NCI-H510A (cell line): ENCODE measurements at places on chromosomes 3 and 15.
A peak's percentile ranks its signal among the peaks of the same experiment; 100 is the strongest.

GRCh38 chr3:188915127-188915526 is 256.6 kb upstream of the TPRG1 start:
- no peak for DNase-seq

- no peak for DNase-seq
These were observed 277.5 kb upstream of the P2RY1 start for GRCh38 chr3:152557302-152557999.

DNA sequence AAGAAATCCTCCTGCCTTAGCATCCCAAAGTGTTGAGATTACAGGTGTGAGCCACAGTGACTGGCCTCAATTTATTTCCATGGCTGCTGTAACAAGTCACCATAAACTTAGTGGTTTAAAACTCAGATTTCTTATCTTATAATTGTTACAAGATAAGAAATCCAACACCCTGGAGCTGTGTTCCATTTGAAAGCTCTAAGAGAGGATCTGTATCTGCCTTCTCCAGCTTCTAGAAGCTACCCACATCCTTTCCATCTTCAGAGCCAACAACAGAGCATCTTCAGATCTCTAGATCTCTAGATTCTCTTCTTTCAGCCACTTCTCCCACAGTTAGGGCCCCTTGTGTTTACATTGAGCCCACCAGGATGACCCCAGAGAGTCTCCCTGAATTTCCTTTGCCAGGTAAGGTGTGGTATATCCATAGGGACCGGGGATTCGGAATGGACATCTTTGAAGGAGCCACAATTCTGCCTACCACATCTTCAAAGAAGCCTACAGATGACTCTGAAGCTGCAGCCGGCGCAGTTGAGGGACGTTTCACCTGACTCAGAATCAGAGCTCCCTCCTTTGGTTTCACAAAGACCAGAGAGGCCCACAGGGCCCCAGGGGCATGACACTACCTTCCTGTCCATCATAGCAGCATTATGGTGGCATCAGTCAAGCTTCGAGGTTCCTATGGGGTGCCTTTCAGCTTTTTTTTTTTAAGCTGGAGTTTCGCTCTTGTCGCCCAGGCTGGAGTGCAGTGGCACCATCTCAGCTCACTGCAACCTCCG is 87.0 kb upstream of the IGF1R start:
- no peak for DNase-seq

- DNase-seq: no peak
These were observed 63.0 kb downstream of the CHSY1 start for GRCh38 chr15:101188637-101189408.

- no peak for DNase-seq
These were observed 14.7 kb upstream of the HHATL start for GRCh38 chr3:42717306-42717705.

- no peak for DNase-seq
These were observed 27.8 kb downstream of the DRD3 start for GRCh38 chr3:114151091-114151490.

DNA sequence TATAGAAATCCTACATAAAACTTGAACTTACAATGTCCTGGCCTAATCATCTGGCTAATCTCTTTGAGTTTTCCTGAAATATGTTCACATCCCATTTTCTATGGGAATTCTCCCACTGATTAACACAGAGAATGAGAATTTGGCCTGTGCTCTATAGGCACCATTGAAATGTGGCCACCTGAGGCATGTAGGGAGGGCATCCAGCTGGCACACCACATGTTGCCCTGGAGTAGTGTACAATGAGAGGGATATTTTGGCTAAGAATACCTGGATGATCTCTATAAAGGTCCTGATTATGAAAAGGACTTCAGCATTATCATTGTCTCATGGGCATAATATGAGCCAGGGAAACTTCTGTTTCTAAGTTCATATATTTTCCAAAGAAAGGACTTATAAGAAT is 324.0 kb downstream of the ZBTB20 start:
- no peak for DNase-seq

DNA sequence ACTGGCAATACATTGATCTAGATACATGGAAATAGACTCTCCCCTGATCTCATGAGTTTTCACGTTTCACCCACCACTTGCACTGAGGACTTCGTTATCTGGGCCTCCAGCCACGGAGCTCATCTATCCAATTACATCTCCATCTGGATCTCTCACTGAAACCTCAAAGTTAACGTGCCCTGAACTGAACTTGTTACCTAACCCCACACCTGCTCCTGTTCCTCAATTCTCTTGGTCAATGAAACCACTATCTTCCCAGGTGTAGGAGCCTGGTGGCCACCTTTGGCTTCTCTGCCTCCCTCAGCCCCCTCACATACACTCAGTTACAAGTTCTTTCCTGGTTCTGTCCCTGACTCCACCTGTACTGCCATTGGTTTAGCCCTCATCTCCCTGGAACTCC is 9.7 kb downstream of the DGKG start:
- no peak for DNase-seq

- DNase-seq: no peak
These were observed 26.1 kb upstream of the LOXL1 start for GRCh38 chr15:73900095-73900712.

GRCh38 chr15:72782274-72783003 is 1.1 kb downstream of the ADPGK start:
- no peak for DNase-seq

DNA sequence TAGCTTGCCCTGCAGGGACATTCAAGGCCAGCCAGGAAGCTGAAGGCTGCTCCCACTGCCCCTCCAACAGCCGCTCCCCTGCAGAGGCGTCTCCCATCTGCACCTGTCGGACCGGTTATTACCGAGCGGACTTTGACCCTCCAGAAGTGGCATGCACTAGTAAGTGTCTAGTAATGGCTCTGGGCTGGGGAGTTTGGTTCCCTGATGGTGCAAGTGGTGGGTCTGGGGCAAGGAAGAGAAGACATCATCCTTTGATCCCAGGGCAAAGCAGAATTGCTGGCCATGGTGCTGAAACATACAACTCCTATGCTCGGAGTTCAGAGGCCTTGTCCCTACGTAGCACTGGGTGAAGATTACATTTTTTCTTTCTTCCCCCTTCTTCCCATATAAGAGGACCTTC is 311.4 kb downstream of the EPHB1 start:
- peak; percentile 55 for DNase-seq

- no peak for DNase-seq
These were observed 2.3 kb upstream of the VPS18 start for GRCh38 chr15:40891810-40892446.

GRCh38 chr3:29331456-29332194 is 50.8 kb downstream of the RBMS3 start:
- DNase-seq: no peak

GRCh38 chr3:172270557-172271166 is 177.6 kb downstream of the GHSR start:
- DNase-seq: no peak

DNA sequence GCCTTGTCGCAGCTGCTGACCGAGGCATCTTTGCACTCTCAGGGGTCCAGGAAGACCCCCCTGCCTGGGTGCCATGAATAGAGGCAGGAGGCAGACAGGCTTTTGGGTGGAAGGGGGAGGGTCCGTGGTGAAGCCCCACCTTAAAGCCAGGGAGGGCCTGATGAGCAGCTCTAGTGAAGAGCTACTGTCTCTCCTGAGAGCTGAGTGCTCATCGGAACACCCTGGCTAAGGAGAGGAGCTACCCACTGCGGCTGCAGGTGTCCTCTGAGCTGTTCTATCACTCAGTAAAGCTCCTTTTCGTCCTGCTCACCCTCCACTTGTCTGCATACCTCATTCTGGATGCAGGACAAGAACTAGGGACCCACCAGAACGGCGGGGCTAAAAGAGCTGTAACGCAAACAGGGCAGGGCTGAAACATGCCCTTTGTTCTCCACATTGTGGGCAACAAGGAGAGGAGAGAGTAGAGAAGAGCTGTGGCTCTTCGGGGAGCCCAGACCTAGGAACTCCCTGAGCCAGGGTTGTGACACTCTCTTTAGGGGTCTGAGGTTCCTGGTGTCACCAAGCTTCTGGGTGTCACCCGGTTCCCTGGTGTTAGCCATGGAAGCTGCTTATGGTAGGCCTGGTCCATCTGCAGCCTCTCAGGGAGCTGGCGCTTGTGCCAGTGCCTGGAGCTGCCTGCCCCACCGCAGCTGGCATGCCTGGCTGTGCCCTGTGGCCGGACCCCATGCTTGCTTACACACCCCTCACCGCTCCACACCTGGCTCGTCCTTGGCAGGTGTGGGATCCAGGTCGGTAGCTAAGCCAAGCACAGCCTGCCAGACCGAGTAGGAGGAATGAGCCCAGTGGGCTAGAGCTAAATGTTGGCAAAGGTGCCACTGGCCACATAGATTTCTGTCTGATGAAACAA is 26.2 kb upstream of the TFG start:
- DNase-seq: no peak

GRCh38 chr3:108448593-108448992 is 61.8 kb downstream of the MYH15 start:
- no peak for DNase-seq

DNA sequence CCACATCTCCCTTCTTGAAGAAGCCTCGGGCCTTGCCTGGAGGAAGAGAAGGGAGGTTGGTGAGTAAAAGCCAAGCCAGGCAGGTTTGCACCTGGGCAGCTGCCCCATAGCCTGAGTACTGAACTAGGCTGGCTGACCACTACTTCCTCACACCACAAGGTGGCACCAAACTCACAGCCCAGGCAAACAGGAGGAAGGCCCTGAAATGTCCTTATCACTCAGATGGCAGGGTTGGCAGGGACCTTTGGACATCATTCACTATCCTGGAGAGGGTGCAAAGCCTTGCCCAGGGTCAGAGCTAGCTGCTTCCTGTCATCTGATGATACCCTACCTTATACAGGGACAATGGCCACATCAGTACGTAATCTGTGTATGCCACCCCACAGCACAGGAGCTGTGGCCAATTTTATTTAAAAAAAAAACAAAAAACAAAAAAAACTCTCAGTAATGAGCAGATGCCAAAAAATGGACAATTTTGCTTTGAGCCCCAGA is 2.2 kb upstream of the GRAMD2A start:
- DNase-seq: no peak

DNA sequence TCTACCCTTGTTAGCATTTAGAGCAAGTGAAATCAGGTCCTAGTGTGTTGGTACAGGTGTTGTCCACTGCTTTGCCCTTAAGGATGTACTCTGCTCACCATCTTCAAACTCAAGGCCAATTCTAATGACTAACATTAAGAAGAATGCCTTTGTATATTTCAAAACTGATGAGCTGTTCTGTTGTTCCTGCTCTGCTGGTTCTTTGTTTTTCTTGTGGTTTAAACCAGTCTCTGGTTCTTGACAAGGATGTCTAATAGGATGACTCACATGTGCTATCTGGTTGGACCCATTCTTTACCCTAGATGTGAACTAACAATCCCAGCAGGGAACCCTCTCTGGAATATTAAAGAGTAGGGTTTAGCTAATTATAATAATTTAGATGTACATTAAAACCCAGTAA is 17.3 kb downstream of the ABHD5 start:
- DNase-seq: no peak

DNA sequence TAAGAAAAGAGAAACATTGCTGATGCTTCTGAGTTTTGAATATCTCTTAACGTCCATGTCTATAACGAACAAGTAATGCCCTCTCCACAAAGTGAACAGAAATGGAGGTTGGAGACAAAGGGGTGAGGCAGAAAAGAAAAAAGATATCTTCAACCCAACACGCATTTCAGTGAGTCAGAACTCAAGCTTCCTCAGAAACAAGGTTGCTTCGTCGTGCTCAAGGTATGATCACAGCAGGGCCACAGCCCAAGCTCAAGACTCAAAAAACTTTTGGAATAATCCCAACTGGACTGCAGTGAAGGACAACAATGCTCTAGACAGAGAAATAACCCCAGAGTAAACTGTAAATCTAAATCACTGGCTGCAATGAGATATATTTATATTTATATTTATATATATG is 18.9 kb downstream of the WNT5A start:
- no peak for DNase-seq

DNA sequence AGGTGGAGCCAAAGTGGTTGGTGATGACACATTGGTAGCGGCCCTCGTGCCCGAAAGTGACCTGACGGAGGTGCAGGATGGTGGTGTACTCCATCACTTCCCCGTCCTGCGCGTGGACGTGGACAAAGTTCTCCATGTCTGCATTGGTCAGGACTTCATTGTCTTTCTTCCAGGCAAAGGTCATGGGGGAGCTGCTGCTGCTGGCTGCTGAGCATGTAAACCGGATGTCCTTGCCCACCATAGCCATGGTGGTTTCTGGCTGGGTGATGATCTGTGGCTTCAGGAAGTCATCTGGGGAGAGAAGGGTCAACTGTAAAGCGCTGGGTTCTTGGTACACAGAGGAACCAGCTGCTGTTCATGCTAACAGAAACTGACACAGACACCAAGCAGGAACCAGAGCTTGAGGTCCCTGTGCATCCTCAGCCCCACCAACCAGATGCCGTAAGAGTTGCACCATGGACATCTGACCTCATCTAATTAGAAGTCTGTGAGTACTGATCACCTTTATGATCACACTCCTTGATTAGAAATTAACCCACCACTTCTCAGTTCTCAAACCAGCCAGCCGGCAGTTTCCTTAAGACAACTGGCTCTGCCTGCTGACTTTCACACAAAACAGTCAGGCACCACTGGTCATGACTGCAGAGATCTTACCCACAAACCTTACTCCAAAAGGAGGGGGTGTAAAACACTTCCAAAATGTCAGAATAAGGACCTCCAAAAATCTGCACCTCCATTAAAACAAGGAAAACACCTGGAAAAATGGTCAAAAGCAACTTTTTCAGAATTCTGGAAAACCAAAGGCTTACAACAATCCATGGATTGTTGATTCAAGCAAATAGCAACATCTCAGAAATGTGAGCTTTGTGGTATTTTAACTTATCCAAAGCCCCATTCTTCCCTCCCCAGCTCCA is 114.6 kb downstream of the LRIG1 start:
- DNase-seq: no peak

DNA sequence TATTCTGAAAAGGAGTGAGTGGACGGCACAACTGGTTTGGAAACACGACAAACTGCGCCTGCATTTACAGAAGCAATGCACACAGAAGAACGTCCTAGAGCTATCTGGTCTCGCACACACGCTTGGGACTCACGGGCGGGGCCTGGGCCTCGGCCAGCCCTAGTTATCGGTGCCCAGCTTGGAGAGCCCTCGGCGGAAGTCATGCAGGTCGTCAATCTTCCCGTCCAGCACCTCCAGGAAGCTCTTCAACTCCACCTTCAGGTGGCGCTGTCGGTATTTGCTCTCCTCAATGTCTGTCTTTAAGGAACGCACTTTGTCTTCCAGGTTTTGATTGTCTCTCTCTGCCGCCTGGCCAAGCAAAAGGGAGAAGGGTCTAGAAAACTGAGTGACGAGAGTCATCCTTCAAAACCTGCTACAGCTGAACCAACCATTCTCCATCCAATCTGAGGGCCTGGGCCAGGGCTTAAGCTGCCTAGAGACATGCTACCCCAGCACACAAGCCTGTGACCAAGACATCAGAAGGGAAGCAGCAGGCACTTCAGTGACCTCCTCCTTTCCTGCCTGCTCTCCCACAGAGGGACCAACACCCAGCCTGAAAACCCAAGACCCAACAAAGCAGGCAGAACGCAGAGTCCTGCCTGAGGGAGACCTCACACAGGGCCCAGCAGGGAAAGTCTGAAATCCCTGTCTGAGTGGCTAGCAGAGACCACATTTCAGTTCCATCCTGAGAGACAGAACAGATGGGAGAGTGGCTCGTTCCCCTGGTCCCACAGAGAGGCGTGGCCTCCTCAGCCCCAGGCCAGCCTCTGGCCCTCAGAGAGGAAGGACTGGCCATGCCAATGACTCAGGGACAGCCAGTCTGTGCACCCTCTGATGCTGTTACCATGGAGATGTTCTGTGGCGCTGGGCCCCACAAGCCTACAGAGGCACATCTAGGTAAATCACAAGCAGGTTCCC is 40.4 kb downstream of the WHAMM start:
- DNase-seq: peak; percentile 14

- DNase-seq: no peak
These were observed 25.9 kb downstream of the PTPN23 start for GRCh38 chr3:47406762-47407149.

GRCh38 chr15:78977591-78978347 is 32.9 kb upstream of the CTSH start:
- no peak for DNase-seq
